ENCODE measurements at places on chromosomes 7 and 10.

- DNase-seq, result no peak
Observed at GRCh38 chr7:122549578-122549977, 149.3 kb downstream of the RNF133 start.

GRCh38 chr10:93481637-93482144 lies 443 bp downstream of the MYOF start:
- no peak for DNase-seq

DNA sequence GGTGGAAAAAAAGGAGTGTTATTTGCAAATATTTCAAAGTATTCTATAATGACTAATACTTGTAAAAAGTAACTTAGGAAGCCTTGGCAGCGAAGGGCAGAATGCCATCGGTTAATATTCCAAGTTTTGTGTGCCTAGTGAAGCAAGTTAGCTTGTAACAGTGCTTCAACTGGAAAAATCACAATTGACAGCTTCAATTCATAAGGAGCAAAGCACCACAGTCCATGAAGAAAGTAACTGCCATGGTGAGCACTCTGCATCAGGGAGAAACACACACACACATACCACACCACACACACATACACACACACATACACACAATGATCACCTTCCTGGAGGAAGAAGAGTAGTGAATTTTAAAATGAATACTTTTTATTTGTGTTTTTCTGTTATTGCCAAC lies 298.3 kb downstream of the CNTNAP2 start:
- no peak for DNase-seq

DNA sequence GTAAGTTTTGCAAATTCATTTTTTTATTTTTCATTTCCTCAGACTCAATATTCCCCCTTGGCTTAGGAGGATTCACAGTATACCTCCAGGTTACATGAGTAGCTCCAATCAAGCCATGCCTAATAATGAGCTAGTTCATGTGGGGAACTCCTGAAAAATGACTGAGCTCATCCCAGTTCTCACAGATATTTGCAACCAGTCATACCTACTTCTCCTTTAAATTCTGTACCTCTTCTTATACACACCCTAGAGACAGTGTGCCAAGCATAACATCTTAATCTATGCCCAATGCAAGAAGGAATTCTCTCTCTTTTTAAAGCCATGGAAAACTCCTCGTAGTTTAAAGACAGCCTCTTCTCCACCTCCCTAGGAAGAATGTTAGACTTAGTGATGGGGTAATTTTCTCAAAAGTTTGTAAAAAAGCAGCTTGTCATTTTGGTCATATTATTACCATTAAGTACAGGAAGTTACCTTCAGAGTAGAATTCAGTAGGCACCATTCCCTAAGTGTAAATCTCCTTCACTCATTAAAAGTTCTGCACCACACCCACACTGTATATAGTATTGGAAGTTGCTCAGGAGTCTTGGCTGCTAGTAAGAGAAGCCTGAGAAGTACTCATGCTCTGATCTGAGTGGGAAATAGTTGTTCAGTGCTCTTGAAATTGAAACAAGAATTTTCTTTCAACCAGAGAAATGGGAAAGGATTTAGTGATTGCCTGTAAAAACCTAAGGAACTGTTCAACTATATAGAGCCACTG lies 72.7 kb downstream of the PTPRZ1 start:
- no peak for DNase-seq

- no peak for DNase-seq
Observed at GRCh38 chr7:70660819-70661191, 471.1 kb upstream of the GALNT17 start.

DNA sequence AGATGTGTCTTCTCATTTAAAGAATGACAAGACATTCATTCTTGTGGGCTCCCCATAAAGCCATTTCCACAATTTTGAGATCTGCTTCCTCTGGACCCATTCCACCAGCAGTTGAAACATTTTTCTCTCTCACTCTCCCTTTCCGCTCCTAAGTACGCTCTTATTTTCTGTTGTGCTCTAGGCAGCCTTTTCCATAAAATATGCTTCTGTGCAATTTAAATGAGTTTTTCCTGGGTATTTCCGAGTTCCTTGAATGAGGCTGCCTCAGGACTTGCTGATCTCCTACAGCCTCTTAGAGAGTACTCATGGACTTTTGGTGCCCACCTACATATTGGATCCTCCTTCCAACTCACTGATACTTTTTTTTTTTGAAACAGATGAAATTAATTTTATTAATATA lies 23.6 kb upstream of the AKR1D1 start:
- no peak for DNase-seq

DNA sequence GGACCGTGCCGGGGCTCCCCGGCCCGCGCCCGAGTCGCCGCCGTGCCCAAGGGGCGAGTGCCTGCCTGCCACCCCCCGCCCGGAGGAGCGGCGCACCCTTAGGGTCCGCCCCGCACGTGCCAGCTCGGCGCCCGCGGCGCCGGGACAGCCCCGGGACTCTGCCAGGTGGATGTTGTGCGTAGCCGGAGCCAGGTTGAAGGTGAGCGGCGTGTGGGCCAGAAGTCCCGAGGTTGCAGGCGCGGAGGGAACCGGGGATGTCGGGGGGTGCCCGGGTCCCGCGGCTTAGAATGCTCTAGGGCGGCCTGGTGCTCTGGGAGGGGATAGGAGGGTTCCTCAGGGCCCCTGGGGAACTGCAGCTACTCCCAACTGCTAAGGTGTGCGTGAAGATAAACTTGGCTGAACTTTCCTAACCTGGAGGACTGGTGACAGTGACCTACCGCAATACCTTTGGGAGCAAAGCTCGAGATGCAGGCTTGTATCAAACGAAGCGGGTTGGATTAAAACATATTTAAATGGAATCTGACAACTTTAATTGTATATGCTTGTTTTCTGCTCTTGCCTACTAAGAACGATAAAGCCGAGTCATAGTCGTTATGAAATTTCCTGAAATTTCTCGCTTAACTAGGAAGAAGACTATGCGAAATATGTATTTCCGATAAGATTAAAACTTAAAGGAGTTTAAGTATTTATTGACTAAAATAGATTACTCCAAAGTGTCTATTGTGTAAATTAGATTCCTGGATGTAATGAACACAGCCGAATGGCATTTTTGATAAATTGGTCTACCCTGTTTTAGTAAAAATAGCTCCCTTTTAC lies at the start of gene CUX1:
Gene CUX1, plus strand, starts transcription at position 156 of the 816 bp plus-strand sequence. Its CDS starts 14 bp downstream, at position 170.
- no peak for DNase-seq

DNA sequence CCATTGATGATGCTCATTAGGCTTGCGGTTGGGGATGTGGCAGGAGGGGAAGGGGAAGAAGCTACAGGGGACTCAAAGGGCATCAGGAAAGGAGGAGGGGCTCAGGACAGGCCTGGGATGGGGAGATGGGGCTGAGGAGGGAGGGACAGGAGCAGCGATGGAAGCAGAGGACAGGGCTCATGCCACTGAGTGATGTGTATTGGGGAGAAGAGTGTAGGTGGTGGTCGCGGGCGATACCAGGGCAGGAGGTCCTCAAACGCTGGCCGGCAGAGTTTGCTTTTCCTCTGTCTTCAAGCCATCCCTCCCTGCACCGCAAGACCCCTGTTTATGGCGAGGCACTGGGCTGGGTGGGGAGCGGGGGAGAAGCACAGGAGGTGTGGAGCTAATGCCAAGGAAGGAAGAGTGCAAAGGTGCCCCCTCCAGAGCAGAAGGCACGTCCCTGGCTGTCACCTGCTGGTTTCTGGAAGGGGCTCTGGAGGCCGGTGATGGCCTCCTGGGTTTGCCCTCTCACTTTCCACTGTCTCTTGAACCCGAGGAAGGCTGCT lies 134.7 kb downstream of the SVIL start:
- DNase-seq, result no peak

DNA sequence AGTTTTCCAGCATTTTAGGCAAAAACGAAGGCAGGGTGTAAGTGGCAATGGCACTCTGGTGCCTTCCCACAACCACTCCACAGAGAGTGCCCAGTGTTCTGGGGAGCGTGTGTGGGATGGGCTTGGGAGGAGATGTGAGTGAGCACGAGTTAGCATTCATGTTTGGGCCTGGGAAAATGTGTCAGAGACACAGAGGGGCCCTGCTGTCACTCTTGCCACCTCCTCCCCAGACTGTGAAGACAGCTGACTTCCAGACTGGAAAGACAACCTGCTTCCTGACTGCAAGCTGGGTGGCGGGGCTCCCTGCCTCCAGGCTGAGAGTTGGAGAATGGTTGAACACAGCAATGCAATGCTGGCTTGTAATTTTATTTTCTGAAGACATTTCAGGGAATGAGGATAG lies 454.5 kb upstream of the ZMIZ1 start:
- DNase-seq, result no peak

GRCh38 chr7:12584930-12585329 lies 14.4 kb downstream of the SCIN start:
- no peak for DNase-seq

DNA sequence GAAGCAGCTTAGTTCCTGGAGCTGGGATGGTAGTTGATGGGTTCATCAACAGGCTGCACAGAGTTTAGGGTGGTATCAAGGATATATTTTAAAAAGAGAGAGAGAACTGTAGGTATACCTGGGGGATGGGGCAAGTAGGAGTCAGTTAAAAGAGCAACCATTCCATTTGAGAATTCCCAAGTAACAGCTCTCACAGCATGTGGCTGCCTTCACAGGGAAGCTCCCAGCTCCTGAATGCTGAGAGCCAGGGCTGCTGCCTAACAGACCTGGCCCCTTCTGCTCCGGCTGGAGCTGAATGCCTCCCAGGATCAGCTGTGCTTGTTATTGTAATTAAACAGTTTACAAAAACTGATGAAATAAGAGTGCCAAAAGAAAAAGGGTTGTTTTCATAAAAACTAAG lies 58.8 kb upstream of the GPR26 start:
- DNase-seq, result no peak

DNA sequence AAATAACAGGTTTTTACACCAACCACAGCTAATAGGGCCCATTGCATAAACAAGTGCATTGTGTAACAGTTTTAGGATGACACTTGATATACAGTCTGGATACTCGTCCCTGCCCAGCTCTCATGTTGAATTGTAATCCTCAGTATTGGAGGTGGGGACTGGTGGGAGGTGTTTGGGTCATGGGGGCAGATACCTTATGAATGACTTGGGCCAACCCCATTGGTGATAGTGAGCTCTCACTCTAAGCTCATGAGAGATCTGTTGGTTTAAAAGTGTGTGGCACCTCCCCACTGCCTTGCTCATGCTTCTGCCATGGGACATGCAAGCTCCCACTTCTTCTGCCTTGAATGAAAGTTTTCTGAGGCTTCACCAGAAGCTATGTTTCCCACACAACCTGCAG lies 136.7 kb downstream of the PDE1C start:
- DNase-seq, result no peak

DNA sequence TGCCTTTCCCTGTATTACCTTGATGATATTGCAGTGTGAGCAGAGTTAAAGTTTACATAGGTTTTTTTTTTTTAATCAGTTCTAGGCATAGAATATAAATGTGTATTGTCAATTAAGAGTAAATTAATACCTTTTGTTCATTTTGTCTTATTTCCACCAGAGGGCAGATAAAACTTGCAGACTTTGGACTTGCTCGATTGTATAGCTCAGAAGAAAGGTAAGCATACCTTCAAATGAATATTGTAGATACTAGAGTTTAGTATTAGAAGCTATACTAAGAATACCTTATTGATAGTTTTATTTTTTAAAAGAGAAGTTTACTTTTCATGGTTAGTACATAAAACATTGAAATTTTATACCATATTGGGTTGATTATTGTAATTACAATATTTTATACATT lies 86.8 kb downstream of the MPLKIP start:
- no peak for DNase-seq

DNA sequence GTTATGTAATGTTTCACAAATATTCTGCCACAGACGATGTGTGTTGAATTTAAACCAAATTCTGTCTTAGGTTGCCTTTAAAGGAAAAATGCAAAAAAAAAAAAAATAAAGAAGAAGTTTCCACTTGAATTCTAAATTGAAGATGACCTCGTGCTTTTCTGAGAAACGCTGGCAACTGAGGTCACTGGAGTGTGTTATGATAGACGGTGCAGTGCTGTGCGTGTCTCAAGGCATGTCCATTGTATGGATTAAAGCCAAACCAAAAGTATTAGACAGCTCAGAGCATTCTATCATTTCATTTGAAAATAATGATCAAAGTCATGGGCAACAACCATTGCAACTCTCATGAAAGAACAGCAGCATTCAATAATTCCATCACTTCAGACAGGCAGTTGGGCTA lies 483.9 kb downstream of the GRM8 start:
- DNase-seq, result no peak
